Fibroblast of skin of back (primary cell): ENCODE measurements at places on chromosomes 5 and 9.

- DNase-seq, result no peak
Observed at GRCh38 chr9:37946041-37946440, 42.1 kb upstream of the SLC25A51 start.

- no peak for DNase-seq
Observed at GRCh38 chr9:967436-967835, 9.0 kb upstream of the DMRT3 start.

DNA sequence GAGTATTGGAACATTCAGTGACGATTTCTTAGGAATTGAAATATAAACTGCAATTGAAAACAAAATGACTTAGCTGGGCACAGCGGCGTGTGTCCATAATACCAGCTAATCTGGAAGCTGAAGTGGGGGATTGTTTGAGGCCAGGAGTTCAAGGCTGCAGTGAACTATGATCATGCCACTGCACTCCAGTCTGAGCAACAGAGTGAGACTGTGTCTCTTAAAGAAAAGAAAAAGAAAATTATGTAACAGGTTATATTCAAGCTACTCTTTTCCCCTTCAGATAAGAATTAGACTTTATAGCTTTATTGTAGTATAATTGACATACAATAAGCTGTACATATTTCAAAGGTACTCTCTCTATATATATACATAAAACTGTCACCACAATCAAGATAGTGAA is 6.4 kb downstream of the SLC26A2 start:
- DNase-seq, result no peak

- DNase-seq, result peak; percentile 65
Observed at GRCh38 chr9:13351778-13352386, 72.4 kb upstream of the MPDZ start.

- DNase-seq, result no peak
Observed at GRCh38 chr5:29143266-29143665, 2050.2 kb upstream of the CDH6 start.

DNA sequence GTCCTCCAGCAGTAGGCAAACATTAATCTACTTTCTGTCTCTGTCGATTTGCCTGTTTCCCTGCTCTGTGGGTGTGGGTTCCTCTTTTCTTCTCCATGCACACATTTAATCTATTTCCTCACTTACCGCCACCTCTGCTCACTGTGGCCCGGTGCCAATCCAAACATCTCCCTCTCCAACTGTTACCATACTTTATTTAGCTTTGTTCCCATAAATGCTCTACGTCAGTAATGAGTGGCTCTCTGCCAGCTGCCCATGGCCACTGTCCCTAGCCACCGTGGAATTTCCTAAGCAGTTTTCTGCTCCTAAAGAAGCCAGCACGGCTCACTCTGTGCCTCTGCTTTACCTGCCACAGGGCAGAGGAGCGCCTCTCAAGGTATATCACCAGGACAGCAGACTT is 19.5 kb upstream of the GOLPH3 start:
- peak; percentile 92 for DNase-seq

DNA sequence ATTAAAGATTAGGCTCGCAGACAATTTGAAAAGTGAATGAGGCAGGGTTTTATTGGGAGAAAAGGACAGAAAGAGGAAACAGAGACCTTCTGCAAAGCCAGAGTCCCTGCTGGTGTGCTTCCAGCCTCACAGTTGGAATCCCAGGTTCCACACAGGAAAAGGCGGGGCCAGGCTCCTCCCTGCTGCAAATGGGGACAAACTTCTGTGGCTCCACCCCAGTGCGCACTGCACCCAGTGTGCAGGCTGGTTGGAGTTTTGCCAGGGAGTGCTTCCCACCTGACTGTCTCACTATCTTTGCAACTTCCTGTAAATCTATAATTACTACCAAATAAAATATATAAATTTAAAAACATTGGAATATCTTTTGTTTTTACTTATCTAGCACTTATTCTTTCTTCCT is 386.0 kb upstream of the GRIN3A start:
- DNase-seq, result no peak

GRCh38 chr5:32740651-32741050 is 29.5 kb downstream of the NPR3 start:
- DNase-seq, result no peak

- DNase-seq, result no peak
Observed at GRCh38 chr5:43498581-43498980, 14.9 kb upstream of the TMEM267 start.

- DNase-seq, result no peak
Observed at GRCh38 chr5:134086943-134087305, 27.6 kb upstream of the TCF7 start.

DNA sequence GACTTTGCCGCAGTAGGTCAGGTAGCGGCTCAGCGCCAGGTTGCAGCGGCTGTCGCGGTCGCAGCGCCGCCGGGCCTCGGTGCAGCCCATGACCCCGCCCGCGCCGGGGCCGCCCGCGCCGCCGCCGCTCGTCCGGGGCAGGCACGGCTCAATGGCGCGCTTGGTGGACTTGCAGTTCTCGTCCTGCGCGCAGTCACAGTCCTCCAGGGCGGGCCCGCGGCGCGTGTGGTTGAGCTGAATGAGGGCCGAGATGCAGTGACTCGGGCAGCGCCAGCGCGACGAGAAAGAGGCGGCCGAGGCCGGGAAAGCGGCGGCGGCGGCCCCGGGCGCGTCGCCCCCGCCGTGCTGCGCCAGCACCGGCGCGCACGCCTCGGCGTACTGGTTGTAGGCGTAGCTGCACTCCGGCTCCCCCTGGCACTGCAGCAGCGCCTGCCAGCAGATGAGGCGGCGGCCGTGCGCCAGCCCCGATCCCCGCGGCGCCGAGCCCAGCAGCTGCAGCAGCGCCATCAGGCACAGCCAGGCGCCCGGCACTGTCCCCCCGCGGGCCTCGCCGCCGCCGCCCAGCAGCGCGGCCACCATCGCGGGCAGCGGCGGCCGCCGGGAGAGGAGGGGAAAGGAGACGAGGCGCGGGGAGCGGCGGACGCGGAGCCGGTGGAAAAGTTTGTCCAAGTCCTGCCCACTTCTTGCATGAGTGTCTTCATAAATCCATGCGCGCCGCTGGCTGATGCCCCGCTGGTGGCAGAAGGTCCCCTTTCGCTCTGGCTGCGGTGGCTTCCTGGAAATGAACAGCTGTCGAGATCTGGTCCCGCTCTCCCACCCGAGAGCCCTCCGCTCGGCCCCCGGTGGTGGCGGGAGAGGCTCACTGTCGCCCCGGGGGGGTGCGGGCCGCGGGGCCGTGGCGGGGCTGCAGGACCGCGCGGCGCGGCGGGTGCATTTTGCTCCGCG is 833 bp downstream of the GAS1 start:
- peak; percentile 79 for DNase-seq

GRCh38 chr5:84290673-84291072 is 94.0 kb downstream of the EDIL3 start:
- no peak for DNase-seq

- peak; percentile 33 for DNase-seq
Observed at GRCh38 chr5:145903867-145904266, 31.1 kb upstream of the GRXCR2 start.

DNA sequence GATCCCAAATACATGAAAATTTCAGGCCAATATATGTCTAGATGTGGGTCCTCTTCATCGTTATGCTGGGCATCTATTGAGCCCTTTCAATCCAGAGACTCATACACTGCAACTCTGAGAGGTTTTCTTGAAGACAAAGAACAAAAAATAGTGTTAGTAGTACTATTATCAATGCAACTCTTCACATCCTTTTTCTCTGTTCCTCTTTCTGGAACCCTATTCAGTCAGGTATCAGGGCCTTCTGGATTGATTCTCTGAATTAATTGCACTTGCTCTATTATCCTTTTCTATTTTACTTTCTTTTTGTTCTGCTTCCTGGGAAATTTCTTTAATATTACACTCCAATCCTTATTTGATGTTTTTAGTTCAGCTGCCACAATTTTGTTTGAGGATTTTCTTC is 18.5 kb upstream of the FAM120A start:
- no peak for DNase-seq

GRCh38 chr9:134239939-134240338 is 75.6 kb upstream of the RNU6ATAC start:
- no peak for DNase-seq

DNA sequence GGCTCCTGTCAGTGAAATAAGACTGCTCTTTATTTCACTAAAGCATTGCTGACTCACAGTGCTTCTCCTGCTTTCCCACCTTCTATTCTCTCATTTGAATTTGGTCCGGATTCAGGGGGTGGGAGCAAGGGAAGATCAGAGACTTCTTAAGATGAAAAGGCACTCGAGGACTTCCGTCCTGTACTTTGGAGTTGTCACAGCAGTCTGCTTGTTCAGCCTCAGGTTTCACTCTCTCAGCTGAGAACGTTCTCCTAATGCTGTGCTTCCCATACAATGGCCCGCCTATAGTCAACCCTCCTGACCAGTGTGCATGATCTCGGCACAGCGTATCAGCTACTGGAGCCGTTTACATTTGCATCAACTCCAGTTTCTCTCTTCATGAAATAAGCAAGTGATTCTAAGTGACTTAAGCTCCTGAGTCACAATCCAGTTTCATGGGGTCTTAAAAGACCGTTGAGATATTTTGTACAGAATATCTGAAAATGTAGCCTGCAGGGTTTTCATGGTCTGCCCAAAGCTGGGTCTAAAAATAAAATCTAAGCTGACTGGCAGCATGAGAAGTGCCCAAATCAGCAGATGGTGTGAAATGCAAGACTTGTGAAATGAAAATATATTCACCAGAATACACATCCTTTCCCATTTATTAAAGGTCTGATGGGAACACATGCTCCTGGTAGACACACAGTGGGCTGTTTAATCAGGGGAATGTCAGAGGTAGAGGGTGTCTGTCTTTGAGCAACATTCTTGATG is 145.0 kb downstream of the ADCY2 start:
- no peak for DNase-seq

- DNase-seq, result no peak
Observed at GRCh38 chr5:525916-526315, 1.7 kb upstream of the SLC9A3 start.

DNA sequence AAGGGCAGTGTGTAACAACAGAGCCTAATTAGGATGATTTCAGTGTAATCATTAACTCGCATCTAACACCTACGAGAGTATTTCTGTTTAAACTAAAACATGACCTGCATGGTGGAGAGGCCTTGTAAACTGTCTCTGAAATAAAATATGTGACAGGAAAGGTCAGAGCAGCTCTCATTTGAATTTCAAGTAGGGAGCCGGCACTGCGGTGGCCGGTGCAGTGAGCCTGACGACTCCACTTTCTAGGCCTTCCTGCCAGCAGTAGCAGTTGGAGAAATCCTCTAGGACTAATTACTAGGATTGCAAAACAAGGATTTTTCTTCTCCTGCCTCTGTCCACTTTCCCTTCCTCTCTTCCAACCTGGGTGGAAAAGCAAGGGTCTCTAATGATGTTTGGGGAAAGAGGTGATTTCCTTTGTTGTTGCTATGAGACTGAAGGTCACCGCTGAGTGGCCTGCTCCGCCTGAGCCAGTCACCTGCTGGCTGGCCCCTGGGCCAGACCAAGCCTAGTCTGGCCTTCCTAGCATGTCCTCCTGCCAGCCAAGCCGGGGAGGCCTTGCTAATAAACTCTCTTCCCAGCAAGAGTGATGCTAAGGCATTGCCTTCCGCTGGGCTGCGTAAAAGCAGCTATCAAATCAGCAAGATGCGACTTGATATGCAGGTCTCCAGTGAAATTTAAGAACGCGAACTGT is 245.7 kb downstream of the PSAT1 start:
- no peak for DNase-seq

DNA sequence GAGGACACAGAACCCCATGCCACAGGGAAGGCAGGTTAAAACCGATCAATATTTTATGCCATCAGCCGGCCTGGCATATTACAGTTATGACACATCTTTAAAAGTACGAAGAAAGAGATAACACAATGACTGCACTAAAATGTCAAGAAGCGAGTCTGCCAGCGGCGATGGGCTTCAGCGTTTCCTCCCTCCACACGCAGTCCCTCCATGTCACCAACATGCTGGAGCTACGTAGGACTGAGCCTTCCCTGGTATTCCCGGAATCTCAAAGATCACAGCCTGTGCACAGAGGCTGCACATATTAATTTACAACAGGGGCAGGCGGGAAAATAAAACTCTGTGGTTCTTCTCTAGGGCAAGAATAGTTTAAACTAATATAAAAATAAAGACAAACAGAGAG is 257.7 kb downstream of the IRX1 start:
- no peak for DNase-seq

DNA sequence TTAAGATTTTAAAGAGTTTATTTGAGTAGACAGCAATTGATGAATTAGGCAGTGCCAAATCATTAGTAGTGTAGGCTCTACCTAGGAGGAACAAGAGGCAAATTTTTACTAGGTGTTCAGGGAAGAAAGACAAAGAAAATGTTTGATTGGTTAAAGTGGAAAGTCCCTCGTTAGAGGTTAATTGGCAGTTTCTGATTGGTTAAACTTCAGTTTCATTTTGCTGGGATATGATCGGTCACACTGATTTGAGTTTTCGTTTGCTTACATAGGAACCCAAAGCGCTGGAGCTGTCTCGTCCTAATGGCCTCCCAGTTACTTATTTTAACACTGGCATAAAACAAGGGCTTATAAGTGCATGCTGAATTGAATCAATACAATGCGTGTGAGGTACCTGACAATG is 15.1 kb downstream of the DMAC1 start:
- DNase-seq, result no peak

- peak; percentile 27 for DNase-seq
Observed at GRCh38 chr9:35164711-35165110, 2.9 kb downstream of the UNC13B start.

DNA sequence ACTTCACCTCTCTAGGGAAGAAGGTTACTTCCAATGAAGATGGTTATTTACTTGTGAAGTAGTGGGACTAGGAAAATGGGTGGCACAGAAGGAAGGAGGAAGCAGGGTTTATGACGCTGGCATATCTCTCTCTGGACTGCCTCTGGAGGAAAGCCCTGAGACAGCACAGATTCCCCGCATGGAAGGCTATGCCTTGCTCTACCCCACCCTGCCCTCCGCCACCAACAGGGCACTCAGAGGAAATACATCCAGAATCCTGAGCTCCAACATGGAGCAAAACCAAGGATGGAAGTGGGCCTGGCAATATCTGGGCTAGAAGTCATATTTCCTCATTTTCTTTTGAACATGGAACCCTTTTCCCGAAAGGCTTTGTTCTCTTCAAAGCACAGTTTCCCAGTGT is 346.9 kb downstream of the ZSWIM6 start:
- DNase-seq, result no peak

DNA sequence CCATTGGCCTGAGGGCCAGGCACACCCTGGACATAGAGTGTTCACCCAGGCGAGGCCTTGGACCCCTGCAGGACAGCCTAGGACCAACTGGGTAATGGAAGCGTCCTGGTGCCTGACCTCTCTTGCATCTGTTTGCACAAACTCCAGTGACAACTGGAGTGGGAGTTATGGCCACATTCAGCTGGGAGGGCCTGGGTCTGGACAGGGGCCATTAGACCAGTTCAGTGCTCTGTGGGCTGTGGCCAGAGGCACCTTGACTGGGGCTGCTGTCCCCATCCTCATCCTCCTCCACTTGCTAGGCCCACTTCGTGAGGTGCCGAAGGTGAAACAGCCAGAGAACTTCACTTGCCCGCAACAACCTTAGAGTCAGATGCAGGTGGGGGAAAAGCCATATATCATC is 372.7 kb upstream of the IRX1 start:
- no peak for DNase-seq

- DNase-seq, result peak; percentile 62
Observed at GRCh38 chr9:124708633-124709291, 62.3 kb downstream of the NR6A1 start.
